ENCODE measurements at places on chromosomes 12 and 14.

- no peak for DNase-seq
These were observed 205.4 kb downstream of the DAD1 start for GRCh38 chr14:22383515-22384166.

DNA sequence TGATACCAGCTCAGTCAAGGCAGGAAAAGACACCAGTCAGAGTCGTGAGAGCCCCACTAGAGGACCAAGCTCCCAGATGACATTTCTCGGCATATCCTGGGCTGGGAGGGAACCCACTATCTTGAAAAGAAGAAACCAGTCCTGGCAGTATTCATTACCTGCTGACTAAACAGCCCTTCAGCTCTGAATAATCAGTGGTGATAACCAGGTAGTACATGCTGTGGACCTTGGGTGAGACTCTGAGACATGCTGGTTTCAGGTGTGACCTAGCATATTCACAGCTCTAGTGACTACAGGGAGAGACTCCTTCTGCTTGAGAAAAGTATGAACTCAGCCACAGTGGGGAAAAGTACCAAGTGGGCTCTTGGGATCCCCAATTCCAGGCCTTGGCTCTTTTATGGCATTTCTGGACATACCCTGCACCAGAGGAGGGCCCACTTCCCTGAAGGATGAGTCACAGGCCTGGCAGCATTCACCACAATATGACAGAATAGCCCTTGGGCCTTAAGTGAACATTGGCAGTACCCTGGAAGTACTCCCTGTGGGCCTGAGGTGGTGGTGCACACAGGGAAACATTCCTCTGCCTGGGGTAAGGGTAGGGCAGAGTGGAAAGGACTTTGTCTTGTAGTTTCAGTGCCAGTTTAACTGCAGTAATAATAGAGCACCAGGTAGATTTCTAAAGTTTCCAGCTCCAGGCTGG lies 82.6 kb upstream of the SLC38A4 start:
- peak; percentile 34 for DNase-seq

DNA sequence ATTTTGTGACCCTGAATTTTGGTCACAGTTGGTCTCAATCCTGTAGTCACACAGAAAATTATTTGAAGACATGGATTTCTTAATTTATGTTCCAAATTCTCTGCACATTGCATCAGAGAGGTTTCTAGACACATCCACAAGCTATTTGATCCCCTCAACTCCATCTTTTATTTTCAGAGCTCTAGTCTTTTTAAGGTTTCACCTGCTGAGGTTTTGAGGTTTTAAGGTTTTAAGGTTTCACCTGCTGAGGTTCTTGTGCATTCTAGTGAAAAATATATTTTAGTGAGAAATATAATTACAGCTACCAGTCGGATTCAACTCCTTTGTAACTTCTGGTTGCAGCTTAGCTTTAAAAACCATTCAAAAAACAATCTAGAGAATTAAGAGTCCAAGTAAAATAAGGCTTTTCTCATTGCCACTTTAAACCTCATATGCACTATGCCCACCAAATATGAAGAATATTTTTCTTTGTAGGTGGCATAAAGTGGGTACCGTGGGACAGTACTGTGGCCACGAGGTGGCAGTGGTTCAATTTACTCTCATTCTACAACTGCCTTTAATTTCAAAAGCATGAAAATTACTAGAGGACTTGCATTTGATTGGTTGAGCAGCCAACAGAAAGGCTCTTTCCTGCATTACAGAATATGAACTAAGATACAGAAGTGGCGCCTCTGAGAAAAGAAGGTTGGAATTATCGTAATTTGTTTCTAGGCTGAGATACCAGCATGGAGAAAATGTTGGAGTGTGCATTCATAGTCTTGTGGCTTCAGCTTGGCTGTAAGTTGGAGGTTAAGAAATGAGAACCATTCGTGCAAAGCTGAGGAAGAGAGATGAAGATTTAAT lies 366.5 kb upstream of the OR4E1 start:
- DNase-seq, result no peak

GRCh38 chr12:21416511-21417121 lies 20.8 kb upstream of the PYROXD1 start:
- no peak for DNase-seq

- no peak for DNase-seq
These were observed 70.7 kb downstream of the NOVA1 start for GRCh38 chr14:26527095-26527494.

DNA sequence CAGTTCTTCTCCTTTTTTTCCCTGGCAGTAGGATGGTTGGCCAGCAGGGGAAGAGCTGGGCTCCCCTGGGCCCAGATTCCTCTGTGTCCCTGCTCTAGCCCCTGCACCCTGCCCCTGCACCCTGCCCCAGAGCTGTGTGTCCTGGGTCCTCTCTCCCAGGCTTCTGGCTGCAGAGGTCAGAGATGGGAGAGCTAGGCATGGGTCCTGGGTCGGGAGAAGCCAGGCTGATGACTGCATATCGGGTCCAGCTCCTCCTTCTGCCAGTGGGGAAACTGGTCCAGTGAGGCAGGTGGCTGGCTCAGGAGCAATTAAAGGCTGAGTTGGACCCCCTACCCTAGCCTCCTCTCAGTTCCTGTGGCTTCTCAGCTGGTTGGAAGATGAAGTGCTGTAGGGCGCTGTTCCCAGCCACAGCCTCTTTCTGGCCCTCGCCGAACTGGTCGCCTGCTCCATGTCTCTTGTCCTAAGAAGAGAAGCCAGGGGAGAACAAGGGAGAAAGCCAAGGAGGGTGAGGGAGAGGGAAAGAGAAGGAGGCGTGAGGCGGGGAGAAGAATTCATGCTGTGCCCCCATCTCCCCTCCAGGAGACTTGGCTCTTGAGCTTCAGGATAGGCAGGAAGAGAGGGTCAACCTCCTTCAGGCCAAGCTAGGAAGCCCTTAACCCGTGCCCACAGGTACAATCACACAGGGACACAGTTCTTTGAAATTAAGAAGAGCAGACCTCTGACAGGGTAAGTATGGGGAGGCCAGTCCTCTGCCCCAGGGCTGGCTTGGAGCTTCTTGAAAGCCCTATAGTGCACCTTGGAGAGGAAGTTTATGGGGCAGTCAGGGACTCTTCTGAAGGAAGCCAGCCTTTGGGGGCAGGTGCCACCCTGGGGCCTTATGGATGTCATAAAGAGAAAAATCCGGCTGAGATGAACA lies 9.5 kb downstream of the VASH1 start:
- DNase-seq, result no peak

- DNase-seq, result no peak
These were observed 319.1 kb downstream of the ZFP36L1 start for GRCh38 chr14:68473794-68474193.

GRCh38 chr12:96258104-96258961 lies 64.2 kb downstream of the ELK3 start:
- DNase-seq, result no peak

DNA sequence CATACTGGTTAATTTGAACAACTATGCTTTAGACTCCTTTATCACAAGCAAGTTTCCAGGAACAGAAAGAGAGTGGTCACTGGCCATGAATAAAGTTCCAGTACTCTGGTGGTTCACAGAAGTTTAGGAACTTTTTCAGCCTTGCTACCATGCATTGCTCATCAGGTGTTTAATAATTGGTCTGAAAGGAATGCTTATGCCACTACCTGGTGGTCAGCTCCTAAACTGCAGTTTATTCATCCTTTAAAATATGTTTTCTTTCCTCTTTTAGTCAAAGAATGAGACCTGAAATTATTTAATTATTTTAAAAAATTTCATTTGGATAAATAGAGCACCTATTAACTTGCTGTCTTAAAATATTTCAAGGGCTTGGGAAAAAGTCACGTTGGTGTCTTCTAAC lies 260.1 kb upstream of the OR4E1 start:
- peak; percentile 7 for DNase-seq

- DNase-seq, result peak; percentile 58
These were observed 90.7 kb downstream of the PPFIA2 start for GRCh38 chr12:81668475-81668874.

GRCh38 chr14:65011538-65011937 lies 24.8 kb downstream of the FNTB start:
- no peak for DNase-seq

DNA sequence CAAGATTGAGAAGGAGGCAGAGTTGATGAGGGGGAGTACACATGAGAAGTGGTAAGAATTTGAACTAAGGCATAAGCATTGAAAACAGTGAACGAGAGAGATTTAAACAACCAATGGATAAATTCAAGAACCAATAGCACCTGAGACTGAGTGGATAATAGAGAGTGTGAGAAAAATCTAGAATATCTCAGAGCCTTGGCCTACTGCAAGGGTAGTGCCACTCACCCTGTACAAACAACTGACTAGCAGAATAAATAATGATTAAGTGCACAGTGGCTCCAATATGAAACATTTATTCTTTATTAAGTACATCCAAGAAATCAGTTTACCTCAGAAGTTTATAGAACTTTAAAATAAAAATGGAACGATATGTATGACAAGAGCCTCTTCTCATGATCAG lies 54.4 kb downstream of the CAPS2 start:
- no peak for DNase-seq

GRCh38 chr12:57591782-57592325 lies 862 bp downstream of the PIP4K2C start:
- DNase-seq, result no peak

- DNase-seq, result no peak
These were observed 104.5 kb downstream of the SLC2A13 start for GRCh38 chr12:40001406-40001805.

- DNase-seq, result no peak
These were observed 1.1 kb downstream of the ATN1 start for GRCh38 chr12:6928703-6929407.

GRCh38 chr14:32343926-32344430 lies 14.9 kb downstream of the AKAP6 start:
- DNase-seq, result no peak

GRCh38 chr14:101057394-101057793 lies 153.9 kb upstream of the RTL1 start:
- DNase-seq, result no peak

GRCh38 chr14:72924337-72924736 lies 1.9 kb upstream of the DCAF4 start:
- no peak for DNase-seq

GRCh38 chr14:60878536-60878935 lies 102.3 kb downstream of the TRMT5 start:
- DNase-seq, result no peak

- DNase-seq, result no peak
These were observed 13.6 kb downstream of the KCNH3 start for GRCh38 chr12:49552425-49552824.

DNA sequence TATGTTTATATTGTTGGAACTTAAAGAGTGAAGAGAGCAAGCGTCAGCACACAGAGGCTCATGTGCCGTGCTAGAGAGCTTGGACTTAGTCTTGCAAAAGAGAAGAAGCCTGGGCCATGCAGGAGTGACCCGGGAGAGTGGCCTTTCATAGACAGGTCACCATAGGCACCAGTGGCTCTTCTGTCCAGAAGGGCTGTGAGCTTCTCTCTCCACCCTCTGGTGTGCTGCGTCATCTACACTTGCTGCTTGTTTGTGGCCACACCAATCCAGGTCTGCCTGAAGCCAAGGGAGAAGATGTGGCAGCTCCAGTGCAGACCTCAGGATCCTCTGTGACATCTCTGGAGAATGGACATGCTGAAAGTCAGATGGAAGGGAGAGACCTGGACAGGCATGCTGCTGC lies 74.4 kb downstream of the NTF3 start:
- no peak for DNase-seq

DNA sequence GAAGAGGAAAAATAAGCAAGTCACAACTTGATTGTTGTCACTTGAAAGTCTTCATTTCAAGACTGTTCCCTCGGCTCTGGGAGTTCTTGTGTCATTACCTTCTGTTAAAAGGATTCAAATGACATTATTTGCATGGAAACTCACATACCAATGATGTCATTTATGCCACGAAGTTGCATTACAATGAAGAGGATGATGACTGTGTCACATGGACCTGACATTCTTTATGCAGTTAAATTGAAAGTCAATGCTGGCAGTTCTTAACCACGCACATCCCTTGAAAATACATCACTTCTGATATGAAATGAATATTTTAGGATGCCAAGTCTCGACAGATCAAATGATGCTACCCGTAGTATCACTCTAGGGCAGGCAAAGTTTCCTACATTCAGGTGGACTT lies 1069.5 kb downstream of the VRK1 start:
- DNase-seq, result no peak

- no peak for DNase-seq
These were observed 58.4 kb downstream of the BCL11B start for GRCh38 chr14:99213527-99213971.

GRCh38 chr14:23694949-23695663 lies 58.9 kb downstream of the DHRS2 start:
- no peak for DNase-seq

GRCh38 chr12:105030820-105031807 lies 45.0 kb downstream of the NOPCHAP1 start:
- no peak for DNase-seq

- DNase-seq, result no peak
These were observed 2.9 kb downstream of the ZFHX2 start for GRCh38 chr14:23548351-23549318.

GRCh38 chr12:79710707-79711483 lies 20.1 kb upstream of the PAWR start:
- DNase-seq, result no peak

DNA sequence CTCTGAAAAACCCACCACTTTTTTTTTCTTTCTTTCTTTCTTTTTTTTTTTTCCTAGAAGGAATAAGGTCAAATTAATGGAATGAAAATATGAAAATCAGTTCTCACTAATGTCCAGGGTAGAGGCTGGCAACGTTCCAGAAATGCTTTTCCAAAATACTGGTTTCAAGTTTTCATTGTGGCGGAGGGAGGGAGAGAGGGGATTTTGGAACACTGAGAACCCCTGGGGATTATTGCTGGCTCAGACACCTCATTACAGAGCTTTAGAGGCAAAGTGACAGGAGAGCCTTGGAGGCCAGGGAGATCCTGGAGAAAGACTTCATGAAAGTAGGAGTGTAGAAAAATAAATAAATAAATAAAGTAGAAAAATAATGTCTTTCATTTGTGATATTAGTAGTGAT lies 45.4 kb downstream of the ALX1 start:
- no peak for DNase-seq

DNA sequence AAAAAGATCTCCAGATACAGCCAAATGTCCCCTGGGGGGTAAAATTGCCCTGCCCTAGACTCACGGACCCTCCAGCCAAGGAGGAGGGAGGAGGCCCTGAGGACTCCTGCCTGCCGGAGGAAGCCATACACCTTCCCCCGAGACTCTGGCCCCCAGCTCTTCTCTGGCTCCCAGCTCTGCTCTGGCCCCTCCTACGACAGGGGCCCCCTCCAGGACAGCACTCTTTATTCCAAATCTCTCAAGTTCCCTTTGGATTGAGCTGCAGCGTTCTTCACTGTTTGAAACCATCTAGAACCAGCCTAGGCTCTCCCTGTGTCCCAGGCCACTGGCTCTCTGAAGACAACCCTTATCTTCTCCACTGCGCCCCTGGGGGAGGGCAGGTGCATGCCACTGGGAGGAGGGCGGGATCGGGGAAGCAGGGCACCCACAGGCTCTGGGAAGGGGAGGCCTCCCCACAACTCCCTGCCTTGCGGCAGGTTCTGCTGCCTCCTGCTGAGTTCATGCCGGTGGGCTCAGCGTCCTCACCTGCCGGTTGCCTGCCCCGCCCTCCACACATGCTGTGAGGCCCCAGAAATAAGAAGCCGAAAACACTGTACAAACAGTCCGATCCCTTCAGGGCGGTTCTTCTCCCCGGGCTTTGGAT lies 112.7 kb downstream of the DICER1 start:
- no peak for DNase-seq

GRCh38 chr12:95006206-95006605 lies 2.7 kb upstream of the NDUFA12 start:
- no peak for DNase-seq

GRCh38 chr14:31843361-31844091 lies 233.6 kb upstream of the ARHGAP5 start:
- DNase-seq, result no peak

- no peak for DNase-seq
These were observed 98.7 kb downstream of the HECTD4 start for GRCh38 chr12:112283546-112283945.

Measured in RWPE1 (cell line).